ENCODE measurements at places on chromosomes 11 and 22.

- no peak for DNase-seq
Observed at GRCh38 chr11:10022764-10023163, 271.3 kb downstream of the SBF2 start.

GRCh38 chr22:50014655-50015401 lies 2.3 kb upstream of the IL17REL start:
- DNase-seq, result no peak

- DNase-seq, result no peak
Observed at GRCh38 chr11:14619603-14620531, 23.7 kb upstream of the PDE3B start.

DNA sequence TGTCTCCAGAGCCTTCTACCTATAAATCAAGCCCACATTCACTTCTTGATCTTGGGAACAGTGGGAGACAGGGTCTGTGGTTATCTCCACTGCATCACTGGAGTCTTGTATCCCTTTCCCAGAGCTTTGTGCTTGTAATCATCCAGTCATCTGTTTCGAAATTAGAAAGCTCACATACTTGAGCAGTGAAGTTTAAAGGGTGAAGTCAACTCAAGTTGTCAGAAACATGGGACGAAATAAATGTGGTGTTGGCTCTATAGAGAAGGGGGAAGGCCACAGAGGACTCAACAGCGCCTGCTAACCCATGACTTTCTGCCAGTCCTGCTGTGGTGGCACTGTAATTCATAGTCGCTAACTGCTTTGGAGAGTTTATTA lies 197.5 kb downstream of the DBX1 start:
- peak; percentile 84 for DNase-seq

GRCh38 chr11:76654298-76654851 lies 16.2 kb downstream of the LRRC32 start:
- DNase-seq, result peak; percentile 98

All from fibroblast of the aortic adventitia (primary cell).